ENCODE measurements at places on chromosomes 2 and 18.

GRCh38 chr2:147405651-147406050 lies 439.2 kb upstream of the ACVR2A start:
- no peak for DNase-seq

DNA sequence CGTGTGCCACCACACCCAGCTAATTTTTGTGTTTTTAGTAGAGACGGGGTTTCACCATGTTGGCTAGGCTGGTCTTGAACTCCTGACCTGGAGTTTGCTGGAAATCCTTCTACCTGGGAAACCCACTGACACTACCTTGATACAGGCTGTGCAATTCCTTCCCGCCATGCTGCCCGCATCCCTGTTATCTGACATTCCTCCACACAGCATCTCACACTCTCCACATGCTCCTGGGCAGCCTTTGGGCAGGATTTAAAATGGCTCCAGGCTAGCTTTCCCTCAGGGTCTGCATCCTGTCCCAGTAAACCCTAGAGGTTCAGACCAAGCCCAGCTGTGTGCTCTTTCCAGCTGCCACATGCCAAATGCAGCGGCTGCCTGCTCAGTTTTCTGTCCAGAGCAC lies 319.5 kb upstream of the CXCR4 start:
- DNase-seq, result no peak

DNA sequence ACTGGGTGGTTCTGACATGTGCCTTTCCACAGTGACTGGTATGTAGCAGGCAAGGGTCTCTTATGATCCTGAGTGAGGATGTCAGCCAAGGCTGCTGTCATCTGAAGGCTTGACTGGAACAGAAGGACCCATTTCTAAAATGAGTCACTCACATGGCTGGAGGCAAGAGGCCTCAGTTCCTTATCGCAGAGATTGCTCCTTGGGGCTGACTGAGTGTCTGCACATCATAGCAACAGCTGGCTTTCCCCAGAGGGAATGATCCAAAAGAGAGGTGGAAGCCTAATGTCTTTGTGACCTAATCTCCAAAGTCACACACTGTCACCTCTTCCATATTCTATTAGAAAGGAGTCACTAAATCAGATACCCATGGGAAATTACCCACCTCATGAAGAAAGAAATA lies 114.0 kb downstream of the NEDD4L start:
- DNase-seq, result no peak

GRCh38 chr18:57585855-57586250 lies 649 bp downstream of the FECH start:
- no peak for DNase-seq

DNA sequence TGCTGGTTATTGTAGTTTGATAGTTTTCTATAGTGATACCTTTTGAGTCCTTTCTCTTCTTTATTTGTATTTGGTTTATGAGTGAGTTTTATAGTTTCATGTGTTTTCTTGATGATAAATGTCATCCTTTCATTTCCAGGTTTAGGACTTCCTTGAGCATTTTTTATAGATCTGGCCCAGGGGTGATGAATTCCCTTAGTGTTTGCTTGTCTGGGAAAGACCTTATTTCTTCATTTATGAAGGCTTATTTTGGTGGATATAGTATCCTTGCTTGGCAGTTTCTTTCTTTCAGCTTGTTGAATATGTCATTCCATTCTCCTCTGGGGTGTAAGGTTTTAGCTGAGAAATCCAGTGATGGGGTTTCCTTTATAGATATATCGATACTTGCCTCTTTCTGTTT lies 53.9 kb downstream of the OTX1 start:
- DNase-seq, result no peak

DNA sequence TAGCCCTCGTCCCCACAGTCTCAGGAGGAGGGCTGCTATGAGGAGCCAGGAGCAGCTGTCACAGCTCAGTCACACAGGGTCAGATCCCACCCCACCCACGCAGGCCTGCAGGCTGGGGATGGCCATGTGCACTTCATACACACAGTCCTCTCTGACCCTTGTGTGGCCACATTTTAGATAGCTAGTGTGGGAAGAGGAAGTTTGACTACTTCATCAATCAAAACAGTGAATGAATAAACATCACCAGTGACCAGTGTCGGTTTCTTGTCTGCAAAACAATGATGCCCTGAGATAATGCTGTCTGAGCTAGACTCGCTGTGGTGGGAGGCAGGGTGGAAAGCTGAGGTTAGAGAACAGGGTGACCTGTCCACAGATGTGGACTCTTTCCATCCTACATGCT lies 107.1 kb downstream of the PIEZO2 start:
- no peak for DNase-seq

DNA sequence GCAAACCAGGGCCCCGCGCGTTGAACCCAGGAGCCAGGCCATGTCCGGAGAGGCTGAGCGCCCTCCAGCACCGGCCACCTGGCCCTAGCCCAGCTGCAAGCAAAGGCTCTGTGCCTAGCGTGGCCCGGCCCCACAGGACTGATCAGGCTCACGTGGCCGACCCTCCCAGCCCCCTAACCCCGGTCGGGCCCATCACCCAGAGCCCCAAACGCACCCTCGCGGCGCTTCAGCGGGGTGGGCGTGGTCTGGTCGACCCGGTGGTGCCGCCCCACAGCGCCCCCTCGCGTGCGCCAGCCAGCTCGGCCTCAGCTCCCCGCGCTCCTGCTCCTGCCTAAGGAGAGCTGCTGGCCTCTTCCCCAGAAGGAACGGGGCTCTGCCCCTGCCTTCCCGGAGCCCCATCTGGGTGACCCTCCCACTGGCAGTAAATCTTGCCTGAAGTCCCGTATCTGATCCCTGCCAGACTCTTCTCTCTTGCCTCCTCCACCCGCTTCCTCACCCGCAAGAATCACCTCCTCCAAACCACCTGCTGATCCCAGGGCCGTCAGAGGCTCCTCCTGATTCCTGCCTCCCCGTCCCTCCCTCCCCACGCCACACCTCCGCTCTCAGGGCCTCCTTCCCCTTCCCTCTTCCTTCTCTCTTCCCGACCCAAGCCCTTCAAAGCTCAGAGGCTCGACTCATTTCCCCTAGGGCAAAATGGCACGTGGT lies 12.3 kb upstream of the TEX51 start:
- DNase-seq, result no peak

GRCh38 chr2:81894451-81894990 lies 1590.0 kb upstream of the LRRTM1 start:
- no peak for DNase-seq

- DNase-seq, result no peak
Observed at GRCh38 chr18:3015851-3016250, 2.9 kb upstream of the LPIN2 start.

GRCh38 chr2:200765139-200765951 lies 46.4 kb upstream of the BZW1 start:
- DNase-seq, result no peak

GRCh38 chr2:143877056-143877455 lies 642.9 kb downstream of the ZEB2 start:
- DNase-seq, result no peak

GRCh38 chr18:78994000-78994399 lies 14.4 kb downstream of the SALL3 start:
- no peak for DNase-seq

GRCh38 chr18:79496978-79497637 lies 101.4 kb downstream of the NFATC1 start:
- DNase-seq, result no peak

GRCh38 chr18:45686891-45687611 lies 36.9 kb upstream of the SLC14A1 start:
- peak; percentile 74 for DNase-seq

DNA sequence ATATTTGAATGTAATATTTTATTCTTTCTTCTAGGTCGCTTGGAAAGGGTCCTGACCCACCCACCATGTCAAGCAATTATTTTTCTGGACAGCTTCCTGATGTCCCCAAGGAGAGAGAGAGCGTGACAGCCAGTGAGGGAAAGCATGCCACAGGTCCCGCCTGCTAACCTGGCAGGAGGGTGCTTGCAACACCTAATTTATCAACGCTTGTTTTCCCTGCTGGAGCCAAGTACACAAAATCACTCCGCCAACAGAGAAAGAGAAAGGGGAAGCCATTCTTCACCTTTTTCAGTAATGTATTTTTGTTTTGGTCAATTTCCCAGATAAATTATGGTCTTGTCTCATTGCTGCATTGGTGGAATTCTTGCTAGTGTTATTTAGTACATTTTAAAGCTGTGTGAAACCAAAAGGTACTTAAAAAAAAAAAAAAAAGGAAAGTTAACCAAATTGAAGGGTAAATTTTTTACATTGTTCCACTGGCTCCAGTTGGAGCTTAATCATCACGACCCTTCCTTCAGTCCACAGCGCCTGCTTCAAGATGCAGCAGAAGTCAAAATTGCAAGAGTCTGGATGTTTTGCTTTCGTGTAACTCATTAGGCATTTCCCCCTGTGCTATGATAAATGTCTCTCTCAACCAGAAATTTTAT lies 88.5 kb upstream of the COPS8 start:
- no peak for DNase-seq

DNA sequence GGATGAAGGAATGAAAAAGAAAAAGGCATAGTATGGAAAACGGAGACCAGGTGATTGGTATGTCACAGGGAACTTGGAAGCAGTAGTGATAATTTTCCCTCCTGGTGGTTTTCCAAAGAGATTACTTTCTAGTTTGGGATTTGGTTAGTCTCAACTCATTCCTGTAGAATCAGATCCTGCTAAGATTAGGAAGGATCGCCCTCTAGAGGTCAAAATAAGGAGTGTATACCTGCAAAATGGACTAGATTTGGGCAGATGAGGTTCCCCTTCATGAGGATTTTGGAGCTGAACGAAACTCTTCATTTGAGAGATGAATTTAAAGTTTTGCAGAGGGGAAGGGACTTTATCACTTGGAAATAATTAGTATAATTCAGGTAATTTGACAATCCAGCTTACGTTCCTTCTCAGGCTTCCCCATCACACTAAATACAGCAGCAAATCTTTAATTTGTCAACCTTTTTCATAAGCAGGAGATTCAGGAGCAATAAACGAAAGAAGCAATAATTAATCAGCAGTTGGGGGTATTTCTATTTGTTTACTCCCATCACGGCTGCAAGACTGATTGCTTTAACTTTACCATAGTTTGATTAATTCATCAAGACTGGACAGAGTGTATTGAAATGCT lies 65.2 kb downstream of the CCDC195 start:
- DNase-seq, result peak; percentile 45

DNA sequence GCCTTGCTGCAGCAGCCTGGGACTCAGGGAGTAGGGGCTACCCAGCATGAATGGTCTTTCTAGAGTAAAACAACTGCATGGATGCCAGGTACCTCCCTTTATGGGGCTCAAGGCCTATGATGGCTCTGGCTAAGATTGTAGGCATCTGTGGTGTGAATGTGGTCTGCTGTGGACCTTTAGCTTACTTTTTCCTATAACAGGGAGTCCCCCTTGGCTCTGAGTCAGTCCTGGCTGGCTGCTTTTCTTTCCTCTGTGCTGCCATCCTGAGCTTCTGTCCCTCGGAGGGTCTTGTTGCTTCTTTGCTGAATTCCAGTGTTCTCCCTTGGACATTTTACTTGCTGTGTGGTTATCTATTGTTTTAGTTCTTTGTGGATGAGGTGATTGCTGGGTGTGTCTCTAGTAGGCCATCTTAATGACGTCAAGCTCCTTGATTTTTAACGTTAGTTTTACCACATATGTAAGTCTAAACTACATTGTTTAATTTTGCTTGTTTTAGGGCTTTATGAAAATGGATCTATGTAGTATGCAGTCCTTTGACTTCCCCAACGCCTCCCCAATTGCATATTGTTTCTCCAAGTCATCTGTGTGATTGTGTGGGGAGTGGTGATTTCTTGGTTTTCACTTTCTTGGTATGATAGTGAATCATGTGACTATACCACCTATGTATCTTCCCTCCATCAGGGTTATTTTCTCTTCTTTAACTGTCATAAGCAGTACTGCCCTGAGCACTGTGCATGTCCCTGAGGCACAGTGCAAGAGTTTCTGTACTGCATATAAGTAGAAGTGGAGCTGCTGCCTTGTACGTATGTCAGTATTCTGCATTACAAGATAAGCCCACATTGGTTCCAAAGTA lies 92.4 kb downstream of the NCK2 start:
- no peak for DNase-seq

DNA sequence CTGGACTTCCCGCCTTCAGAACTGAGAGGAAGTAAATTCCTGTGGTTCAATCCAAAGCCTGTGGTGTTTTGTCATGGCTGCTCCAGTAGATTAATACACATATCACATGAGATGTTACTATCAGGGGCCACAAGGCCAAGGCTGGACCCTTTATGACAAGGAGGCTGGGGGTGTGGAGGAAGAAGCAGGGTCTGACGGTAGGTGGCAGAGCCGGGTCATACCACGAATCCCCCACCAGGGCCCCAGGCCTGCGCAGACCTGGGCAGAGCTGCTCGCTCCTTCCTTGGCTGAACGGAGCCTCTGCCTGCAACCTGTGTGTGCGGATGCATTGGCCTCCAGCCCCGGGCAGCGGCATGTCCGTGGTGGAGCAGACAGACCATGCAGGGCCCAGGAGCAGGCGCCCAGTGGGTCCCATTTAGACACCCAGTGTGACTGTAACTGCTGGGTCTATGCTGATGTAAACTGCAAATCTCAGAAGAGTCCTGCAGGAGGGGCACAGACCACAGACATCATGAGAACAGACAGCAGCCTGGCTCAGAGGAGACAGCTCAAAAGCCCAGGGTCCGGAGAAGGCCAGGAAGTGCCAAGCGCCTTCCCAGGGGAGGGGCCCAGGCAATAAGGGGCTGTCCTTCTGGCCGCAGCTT lies 155.2 kb downstream of the PXDN start:
- DNase-seq, result no peak

GRCh38 chr2:230871361-230872150 lies 6.8 kb downstream of the ITM2C start:
- no peak for DNase-seq

- no peak for DNase-seq
Observed at GRCh38 chr2:237806334-237806733, 7.8 kb downstream of the RBM44 start.

- DNase-seq, result peak; percentile 39
Observed at GRCh38 chr18:36095936-36096519, 28.7 kb upstream of the RPRD1A start.

DNA sequence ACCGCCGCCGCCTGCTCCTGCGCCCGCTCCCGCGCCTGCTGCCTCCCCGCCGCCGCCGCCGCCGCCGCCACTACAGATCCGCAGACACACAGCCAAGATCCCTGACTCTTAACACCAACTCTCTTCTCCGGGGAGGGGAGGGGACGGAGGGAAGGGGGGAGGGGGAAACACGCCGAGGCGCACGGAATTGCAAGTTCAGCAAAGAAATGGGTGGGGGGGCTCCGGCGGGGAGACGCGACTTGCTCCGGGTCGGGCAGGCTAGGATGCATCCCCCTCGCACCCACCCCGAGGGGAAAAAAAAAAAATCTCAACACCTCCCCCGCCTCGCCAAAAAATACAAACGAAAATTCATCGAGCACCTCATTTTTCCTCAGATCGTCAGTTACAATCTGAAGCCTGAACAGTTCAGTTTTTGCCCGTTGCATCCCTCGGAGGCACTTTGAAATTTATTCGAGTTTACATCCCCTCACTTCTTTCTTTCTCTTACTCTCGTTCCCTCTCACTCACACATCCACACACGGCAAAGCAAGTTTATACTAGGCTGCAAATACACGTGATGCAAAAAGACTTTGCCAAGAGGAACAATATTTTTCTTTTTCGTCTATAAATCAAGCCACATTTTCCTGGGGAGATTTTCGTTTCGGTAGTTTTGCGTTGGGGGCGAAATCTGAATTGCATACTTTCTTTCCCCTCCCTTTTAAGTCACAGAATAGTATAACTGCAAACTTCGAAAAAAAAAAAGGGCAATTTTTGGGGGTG lies at the start of gene TCF4:
Gene TCF4, minus strand, starts transcription at position 82 of the 759 bp plus-strand sequence. CDS start 1,076 bp downstream, outside the sequence.
- no peak for DNase-seq

GRCh38 chr2:189128970-189129369 lies 50.6 kb downstream of the COL5A2 start:
- no peak for DNase-seq
